ENCODE measurements at places on chromosomes 2 and 18.

GRCh38 chr2:239149501-239149900 is 251.3 kb downstream of the HDAC4 start:
- no peak for DNase-seq

DNA sequence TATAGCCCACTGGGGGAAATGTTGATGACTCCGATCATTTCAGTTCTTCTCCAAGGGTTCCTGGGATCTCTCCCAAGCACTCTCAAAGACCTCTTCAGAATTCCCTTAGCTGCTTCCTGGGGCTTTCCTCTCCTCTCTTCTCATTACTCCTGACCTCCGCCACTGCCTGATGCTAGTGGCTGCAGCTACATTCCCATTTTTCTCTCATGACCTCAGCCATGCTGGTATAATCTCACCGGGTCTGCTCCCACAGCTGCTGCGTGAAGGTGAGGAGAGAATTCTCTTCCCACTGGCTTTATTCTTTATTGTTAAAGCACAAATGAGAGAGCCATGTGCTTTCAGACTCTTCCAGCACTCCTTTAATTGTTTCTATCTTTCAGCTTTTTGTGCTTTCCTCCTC is 312.0 kb upstream of the ETAA1 start:
- no peak for DNase-seq

DNA sequence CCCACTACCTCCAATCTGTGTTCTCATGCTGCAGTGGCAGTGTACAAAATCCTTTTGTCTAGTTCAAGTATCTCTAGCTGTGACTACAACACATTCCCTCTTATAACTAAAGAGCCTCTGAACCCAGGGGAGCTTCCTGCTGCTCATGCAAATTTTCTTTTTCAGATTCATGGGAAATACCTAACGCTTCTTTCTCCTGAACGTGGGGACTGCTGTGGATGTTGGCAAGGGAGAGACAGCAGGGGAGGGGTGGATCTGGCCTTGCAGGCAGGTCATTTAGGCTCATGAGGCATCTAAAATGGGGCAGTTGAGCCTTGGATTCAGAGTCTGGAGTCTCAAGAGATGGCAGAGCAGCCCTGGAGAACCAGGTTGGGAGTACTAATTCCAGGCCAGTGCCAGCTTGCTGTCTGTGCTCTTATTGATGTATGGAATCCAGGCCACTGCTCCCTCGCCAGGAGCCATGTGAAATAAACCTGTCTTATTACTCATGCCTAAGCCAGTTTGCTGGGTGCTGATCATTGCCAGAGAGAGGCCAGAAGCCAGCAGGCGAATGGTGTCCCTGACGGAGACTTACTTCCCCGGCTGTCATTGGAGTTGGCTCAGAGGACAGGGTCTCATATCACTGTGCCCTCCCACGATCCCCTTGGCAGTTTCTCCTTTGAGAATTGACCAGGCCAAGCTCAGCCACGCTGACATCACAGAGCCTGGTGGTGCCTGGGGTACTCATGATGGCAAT is 29.2 kb upstream of the TNP1 start:
- no peak for DNase-seq

- peak; percentile 17 for DNase-seq
Measured at GRCh38 chr2:44510246-44510645, 148.5 kb downstream of the CAMKMT start.

DNA sequence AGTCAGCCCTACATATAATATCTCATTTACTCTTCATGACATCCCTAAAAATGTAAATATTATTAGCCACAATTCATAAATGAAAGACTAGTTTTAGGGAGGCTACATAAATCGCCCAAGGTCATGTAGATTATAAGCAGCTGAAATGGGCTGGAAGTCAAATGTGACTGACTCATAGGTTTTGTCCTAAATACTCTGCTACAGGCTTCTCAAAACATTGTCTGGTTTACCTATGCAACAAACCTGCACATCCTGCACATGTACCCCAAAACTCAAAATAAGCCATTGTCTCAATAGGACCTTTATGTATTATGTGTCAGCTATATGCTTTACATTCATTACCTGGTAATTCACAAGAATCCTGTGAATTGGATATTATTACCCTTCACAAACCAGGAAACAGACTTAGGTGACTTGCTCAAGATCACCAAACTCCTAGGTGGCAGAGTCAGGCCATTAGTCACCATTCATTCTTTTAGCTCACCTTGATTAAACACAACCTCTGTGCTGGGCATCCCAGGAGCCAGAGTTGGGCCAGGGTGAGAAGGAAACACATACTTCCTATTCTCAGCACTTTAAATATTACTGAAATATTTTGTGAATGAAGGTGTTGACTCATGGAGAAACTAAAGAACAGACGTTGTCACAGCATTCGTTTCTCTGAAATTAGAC is 69.4 kb upstream of the CPO start:
- no peak for DNase-seq

- DNase-seq, result no peak
Measured at GRCh38 chr2:234142530-234142929, 92.0 kb downstream of the SPP2 start.

DNA sequence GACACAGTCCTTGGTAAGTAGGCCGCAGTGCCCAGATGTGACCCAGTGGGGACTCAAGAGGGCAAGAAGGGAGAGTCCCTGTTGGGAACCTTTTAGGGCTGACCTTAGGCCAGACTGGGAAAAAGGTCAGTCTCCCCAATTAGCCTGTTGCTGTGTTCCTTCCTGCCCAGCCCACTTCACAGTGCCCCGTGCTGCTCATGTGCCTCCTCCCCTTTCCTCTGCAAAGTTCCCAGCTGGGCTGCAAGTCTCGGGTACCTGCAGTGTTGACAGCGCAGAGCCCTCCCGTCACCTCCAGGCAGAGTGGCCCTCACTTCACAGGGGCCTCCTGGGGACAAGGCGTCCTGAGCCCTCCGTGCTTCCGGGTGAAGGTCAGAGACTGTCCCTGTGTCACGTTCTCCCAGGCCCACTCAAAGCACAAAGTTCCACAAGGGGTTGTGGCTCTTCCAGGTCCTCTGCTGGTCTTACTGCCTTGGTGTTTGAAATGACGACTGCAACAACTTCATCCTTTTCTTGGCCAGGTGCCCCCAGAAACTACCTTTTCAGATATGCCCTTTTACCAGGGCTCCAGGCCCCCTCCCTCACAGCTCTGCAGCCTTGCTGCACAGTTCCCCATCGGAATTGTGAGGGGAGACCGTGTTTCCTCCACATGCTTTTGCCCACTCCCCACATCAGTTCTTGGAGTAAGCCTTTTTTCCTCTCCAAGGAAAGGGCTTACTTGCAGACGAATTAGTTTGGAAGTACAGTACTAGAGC is 225.8 kb downstream of the ALPK2 start:
- no peak for DNase-seq

- DNase-seq, result no peak
Measured at GRCh38 chr2:218887079-218887478, 6.4 kb downstream of the WNT10A start.

- no peak for DNase-seq
Measured at GRCh38 chr18:25983730-25984129, 106.7 kb downstream of the SS18 start.

GRCh38 chr2:106841886-106842645 is 43.9 kb downstream of the ST6GAL2 start:
- DNase-seq, result no peak

GRCh38 chr18:23163786-23164533 is 28.7 kb downstream of the CABLES1 start:
- DNase-seq, result no peak

DNA sequence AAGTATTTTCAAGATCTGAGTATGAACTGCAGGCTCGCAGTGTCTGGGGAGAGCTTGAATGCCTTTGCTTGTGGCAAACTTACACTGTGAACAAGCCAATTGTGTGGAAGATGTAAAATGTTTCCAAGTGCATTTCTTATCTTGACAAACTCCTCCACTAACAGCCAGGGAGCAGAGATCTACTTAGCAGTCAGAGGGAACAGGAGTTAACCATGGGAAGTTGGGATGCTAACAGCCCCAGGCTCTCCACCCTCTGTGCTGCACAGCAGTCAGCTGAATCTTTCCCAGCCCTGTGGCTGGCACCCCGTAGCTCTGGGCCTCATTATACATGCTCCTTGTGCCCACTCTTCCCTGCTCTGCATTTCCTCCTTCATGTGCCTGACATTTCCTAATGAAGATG is 450.2 kb downstream of the TSN start:
- no peak for DNase-seq

DNA sequence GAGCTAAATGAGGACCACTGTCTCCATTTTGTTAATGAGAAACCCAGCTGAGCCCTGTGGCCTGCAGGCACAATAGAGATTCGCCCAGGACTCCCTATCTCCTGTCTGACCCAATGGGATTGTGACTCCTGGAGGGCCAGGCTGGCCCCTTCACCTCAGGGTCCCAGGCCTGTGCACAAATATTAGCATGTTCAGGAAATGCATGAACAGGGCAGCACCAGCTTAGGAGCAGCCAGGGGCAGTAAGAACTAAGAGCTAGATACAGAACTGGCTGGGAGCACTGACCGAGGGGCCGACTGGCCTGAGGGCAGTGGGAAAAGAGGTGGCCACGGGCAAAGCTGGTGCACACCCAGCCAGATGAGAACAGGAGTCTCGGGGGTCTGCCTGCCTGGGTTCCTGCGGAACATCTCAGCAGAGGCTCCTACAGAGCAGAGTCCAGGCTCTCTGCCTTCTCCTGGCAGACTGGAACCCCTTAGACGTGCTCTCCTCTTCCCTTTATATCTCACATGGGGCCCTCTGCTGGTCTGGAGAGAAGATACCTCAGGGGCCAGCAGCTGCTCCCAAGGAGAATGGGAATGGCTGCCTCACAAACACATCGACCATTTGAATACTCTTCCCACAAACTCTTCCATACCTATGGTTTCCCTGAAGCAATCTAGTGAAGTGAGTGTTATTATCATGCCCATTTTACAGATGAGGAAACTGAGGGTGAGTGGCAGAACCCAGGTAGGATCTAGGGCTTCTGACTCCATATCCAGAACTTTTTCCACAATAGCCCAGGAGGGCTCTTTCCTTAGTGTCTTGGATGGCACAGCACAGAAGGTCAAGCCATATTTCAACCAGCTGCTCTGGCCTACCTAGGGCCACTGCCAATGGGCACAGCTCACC is 77.6 kb upstream of the OTOF start:
- no peak for DNase-seq

- DNase-seq, result no peak
Measured at GRCh38 chr18:22545066-22545760, 127.5 kb upstream of the CTAGE1 start.

Data from GM03348 (cell line).